ENCODE measurements at places on chromosomes 5 and 9.
A peak's percentile ranks its signal among the peaks of the same experiment; 100 is the strongest.

DNA sequence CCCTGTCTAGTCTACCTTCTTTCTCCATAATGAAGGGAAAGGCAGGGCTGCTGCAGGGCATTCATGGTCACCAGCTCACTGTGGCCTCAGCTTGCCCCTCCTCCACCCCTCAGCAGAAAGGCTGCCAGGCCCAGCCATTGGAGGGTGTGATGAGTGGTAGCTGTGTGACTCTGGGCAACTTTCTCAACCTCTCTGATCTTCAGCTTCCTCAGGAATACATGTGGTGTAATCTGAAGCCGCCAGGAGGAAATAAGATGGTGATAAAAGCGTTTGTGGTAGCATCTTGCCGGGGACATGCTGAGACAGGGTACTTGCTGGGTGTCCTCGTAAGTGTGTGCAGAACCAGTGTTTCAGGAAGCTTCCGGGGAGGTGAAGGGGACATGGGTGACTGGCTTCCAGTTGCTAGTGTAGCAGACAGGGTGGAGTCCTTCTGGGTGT lies 9.8 kb downstream of the CXCL14 start:
- DNase-seq, result no peak

DNA sequence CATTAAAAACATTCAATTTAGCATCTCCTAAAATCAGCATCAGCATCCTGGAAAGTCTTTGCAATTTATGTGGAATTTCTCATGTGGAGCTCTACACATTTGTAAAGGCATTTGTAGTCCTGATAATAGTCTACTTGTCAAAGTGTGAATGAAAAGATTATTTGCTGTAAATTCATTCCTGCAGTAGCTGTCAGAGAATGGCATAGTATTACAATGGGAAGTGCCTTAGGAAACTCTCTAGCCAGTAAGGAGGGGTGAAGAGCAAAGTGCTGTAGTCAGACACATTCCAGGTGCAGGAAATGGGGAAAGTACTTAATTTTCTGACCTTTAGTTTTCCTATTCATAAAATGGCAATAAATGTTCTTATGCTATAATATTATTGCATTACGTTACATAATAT lies 627.9 kb downstream of the KCTD16 start:
- DNase-seq, result no peak

- DNase-seq, result no peak
Observed at GRCh38 chr9:111020594-111020993, 17.7 kb downstream of the LPAR1 start.

- DNase-seq, result peak; percentile 30
Observed at GRCh38 chr5:176596689-176597416, 13.1 kb downstream of the GPRIN1 start.

- no peak for DNase-seq
Observed at GRCh38 chr9:135240222-135240621, 152.8 kb downstream of the OLFM1 start.

- no peak for DNase-seq
Observed at GRCh38 chr5:163912046-163912445, 406.6 kb downstream of the MAT2B start.

GRCh38 chr9:15403155-15403554 lies 19.5 kb upstream of the SNAPC3 start:
- DNase-seq, result no peak

- no peak for DNase-seq
Observed at GRCh38 chr9:21081451-21081850, 3.7 kb upstream of the IFNB1 start.

- DNase-seq, result no peak
Observed at GRCh38 chr5:162664846-162665245, 597.3 kb downstream of the GABRG2 start.

DNA sequence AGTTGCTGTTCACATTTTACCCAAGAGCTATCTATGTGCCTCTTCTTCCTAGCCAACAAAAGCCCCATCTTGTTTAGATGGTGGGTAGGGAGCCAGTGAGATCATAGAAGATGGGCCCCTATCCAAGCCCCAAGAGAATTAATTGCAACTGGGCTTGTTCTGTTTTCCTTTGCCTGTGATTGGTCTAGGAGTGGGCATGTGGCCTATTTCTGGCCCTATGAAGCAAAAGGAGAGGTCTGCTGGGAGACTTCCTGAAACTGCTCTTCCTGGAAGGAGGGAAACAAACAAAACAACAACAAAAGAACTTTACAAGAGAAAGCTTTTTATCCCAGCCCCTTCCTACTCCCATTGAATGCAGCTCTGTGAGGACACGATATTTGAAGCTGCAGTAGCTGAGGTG lies 32.5 kb upstream of the ALDOB start:
- DNase-seq, result no peak

GRCh38 chr5:177427919-177428573 lies 1.6 kb downstream of the GRK6 start:
- DNase-seq, result no peak

DNA sequence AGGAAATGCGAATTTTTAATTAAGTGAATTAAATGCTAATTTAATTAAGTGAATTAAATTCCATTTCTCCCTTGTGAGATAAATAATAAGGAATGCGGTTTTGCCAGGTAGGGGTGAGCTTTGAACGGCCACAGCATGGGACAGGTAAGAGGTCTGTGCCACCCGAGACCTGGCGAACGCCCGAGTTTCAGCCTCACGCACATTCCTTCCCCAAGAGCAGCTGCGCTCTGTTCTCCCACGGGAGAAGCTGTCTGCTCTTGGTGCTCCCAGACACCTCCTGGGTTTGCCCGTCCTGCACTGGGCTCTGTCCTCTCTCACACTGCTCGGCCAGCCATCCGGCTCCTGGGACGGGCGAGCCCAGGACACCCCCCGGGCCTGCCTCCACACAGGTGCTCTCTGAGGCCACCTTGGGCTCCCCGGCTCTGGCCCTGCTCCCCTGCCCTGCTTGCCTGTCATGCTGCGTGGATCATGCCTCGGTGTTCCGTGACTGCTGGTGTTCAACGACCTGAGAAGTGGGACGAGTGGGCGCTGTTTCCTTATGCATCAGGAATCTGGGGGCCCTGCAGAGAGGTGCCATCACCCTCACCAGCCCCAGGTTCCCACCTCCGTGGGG lies 13.7 kb upstream of the CAMSAP1 start:
- DNase-seq, result no peak

DNA sequence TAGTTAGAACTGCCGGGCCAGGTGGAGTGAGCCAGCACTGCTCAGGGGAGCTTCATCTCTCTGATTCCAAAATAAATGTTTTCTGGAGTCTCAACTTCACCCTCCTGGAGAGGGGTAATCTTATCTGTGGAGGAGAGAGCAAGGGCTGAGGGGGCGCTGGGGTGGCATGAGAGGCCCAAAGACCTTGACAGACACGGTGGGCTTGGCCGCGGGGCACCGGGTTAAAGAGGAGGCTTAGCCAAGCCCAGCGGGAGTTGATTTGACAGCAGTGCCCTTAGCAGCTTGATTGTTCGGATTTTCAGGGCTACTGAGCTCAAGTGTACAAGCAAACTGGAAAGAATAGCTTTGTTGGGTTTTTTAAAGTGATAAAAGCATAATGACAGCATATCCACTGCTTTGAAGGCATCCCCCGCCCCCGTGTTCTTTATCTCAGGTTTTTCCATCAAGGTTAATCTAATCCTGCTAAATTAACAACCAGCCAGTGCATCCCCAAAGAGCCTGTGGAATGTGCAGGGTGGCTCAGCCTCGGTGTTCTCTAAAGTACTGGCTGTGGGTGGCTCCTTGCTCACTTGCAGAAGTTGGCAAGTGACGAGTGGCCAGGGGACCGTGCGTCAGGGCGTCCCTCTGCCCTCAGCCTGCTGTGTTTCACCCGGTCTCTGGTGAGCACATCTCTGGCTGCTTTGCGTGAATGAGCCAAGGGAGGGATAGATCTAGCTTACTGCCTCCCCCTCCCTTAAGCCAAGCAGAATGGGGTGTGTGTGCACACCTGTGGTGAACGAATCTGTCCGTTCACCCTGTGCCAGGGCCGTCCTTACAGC lies 5.5 kb downstream of the QRFP start:
- no peak for DNase-seq

DNA sequence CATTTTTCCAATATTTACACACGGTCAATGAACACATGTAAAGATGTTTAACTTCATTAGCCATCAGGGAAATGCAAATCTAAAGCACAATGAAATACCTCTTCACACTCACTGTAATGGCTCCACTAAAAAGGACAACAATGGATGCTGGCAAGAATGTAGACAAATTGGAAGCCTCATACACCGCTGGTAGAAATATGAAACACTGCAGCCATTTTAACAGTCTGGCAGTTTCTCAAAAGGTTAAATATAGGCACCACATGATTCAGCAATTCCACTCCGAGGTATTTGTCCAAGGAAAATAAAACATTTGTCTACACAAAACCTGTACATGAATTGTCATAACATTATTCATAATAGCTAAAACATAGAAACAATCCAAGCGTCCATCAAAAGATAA lies 20.0 kb downstream of the RNF145 start:
- no peak for DNase-seq

- no peak for DNase-seq
Observed at GRCh38 chr5:135167634-135168033, 133.6 kb upstream of the PITX1 start.

DNA sequence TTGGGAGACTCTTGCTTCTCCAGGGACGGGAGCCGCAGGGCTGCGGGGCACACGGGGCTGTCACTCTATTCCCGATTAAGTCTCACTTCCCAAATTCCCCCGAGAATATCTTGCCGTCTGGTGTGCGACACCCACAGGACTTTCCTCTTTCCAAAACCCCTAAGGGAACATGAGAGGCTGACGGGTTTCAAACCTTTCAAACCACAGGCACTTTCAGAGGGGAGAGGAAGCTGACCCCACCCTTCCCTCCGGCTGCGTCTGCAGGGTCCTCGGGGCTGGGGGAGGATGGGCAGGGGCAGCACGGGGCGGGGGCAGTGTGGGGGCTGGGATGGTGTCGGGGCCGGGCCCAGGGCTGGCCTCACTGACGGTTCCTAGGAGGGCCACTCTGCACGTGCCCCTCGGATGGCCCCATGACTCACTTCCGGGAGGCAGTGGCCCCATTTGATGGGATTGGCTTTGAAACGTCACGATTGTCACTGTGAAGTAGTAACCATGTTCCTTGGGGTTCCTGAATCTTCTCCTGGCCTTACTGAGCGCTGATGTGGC lies 38.2 kb downstream of the SLC9A3 start:
- DNase-seq, result no peak

DNA sequence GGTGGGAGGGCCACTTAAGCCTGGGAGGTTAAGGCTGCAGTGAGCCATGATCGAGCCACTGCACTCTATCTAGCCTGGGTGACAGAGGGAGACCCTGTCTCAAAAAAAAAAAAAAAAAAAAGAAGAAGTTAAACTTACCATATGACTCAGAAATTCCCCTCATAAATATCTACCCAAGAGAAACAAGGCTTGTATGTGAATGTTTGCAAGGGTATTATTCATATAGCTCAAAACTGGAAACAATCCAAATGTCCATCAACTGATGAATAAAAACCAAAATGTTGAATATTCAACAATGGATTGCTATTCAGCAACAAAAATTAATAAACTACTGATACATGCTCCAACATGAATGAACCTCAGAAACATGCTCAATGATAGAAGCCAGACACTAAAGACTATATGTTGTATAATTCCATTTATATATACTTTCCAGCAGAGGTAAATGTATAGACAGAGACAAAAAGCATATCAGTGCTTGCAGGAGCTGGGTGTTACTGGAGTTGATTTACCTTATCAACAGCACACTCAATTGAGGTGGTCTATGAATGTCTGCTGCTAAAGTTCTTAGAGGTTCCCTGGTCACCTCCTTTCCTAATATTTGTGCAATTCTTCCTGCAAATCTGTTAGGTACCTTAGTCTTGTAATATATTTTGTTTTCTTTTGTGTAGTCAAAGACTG lies 5.3 kb upstream of the SREK1 start:
- DNase-seq, result no peak

- DNase-seq, result no peak
Observed at GRCh38 chr5:181217803-181218062, 5.3 kb upstream of the TRIM41 start.

DNA sequence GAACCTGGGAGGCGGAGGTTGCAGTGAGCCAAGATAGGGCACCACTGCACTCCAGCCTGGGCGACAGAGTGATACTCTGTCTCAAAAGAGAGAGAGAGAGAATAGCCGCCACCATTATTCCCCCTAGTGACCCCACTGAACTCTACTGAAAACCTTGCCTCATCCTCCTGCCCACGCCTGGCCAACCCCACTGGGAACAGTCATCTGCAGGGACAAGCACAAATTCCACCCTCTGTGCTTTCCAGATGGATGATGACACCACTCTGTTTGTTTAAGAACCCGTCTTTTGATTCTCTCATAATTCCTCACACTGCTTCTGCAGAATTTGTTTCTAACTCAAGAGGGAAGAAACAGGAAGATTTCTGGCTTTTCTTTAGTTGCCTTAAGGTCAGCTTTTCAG lies 12.2 kb downstream of the BHMT2 start:
- no peak for DNase-seq

DNA sequence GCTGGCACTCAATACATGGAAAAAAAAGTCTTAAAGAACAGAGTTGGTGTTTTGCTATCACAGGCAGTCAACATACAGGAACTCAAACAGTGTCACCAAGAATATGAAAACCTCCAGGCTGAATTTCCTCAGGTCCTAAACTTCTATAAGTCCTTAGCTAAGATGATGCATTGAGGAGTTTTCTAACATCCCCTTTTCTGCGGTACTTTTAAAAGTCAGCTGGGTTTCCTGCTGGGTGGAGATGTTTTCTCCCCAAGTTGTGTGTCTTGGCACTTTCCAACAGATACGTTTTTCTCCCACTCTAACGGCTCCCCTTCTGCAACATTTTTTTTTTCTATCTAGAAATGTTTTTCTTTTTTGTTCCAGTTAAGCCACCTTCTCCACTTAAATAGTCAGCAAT lies 244.8 kb upstream of the HAPLN1 start:
- DNase-seq, result no peak

DNA sequence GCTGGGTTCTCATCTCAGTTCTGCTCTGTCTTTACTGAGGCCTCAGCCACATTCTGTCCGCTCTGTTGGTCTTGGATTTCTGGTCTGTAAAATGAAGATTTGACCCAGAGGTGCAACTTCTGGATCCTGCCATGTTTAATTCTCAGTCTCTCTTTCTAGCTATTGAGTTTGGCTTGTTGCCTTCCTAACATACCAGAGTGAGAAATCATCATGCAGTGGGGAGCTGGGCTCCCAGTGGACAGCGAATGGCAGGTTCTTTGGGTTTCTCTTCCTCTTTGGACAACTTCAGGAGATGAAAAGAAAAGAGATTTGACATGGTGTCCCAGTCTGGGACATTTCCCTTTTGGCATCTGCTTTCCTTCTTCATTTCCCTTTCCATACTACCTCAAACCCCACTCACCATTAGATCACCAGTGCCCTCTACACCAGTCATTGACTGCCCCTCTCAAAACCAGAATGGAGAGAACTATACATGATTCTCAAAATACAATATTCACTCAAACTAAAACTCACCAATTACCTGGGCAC lies 334.7 kb downstream of the ACTL7B start:
- no peak for DNase-seq

All from activated CD4-positive, CD25-positive, alpha-beta regulatory T cell treated with anti-CD3 and anti-CD28 coated beads, Interleukin-2, amount 50 U/mL, for 16 hours (primary cell).